ENCODE measurements at places on chromosomes 13 and 19.

- peak; percentile 25 for DNase-seq
Observed at GRCh38 chr13:85799097-85799582, at the start of gene SLITRK6. TSS of gene SLITRK6 (minus strand) at chr13:85799419. CDS start at chr13:85796508, 2,911 bp downstream.

DNA sequence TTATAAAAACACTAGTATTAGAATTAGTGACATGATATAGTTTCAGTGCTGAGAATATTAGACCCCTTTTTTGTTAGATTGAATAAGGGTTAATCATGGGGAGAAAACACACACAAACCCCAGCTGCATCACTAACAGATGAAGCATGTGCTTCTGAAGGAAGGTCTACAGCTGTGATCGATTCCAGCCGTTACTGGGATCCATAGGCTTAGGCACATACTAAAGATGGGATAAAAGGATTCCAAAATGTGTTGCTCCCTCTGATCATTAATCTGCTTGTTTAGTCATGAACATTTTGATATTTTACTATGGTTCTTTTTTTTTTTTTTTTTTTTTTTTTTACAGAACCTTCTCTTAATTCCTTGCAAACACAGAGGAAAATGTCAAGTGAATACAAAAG lies 1591.3 kb downstream of the EFNB2 start:
- no peak for DNase-seq

- no peak for DNase-seq
Observed at GRCh38 chr13:97330448-97330847, 103.5 kb upstream of the RAP2A start.

DNA sequence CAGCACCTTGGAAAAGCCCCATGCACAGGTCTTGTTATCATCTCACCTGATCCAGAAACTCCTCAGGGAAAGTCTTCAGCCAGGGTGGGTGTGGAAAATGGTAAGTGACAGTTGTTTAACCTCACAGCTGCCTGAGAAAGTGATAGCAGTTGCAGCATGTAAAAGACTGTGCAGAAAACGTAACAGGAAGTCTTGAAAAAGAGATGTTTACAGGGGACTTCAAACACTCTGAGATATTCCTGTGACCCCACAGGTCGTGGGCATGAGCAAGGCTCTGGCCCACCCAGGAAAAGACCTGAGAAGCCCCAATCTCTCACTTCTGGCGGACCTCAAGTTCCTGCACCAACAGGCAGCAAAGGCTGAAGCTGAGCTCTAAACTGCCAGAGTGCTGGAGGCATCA lies 826.9 kb downstream of the UQCRFS1 start:
- DNase-seq = no peak

GRCh38 chr19:14472202-14472938 lies 2.8 kb downstream of the PTGER1 start:
- peak; percentile 61 for DNase-seq

DNA sequence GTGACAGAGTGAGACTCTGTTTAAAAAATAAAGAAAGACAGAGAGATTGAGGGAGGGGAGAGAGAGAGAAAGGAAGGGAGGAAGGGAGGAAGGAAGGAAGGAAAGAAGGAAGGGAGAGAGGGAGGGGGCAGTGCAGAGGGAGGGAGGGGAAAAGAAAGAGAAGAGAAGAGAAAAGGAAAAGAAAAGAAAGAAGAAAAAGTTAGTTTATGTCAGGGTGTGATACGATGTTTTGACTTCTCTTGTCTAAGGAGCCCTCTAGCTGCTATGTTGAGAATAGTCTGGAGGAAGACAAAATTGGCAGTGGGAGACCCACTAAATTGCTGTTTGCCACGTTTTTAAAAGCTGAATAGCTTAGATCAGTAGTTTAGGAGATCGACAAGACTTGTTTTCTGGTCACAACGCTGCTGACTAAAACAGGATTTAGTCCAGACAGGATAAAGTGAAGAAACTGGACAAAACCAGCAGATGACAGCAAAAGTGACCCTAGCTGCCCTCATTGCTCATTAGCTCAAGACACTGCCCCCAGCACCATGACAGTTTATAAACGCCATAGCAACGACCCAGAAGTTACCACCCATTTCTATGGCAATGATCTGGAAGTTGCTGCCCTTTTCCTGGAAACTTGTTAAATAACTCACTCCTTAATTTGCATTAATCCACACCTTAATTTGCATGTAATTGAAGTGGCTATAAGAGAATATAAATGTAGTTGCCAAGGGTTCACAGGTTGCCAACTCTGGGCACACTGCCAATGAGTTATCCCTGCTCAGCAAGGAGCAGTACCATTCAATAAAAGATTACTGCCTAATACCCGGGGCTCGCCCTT lies 11.1 kb downstream of the TEX101 start:
- DNase-seq = peak; percentile 33
